ENCODE measurements at places on chromosomes 5 and 9. TPM values are rescaled to one million over a fixed set of nuclear protein-coding genes. Genes with fewer than 3 reads are reported as not detected.

PRR7 gene
- 2.1 TPM for total RNA-seq

CER1 gene
- total RNA-seq = not detected

- no peak for DNase-seq
Measured at GRCh38 chr5:10838038-10838437, 77.0 kb upstream of the DAP start.

FREM1 gene
- total RNA-seq = 3.0 TPM

ZBTB34 gene
- total RNA-seq = 4.5 TPM

CARD6 gene
- total RNA-seq = 6.1 TPM

- DNase-seq = no peak
Measured at GRCh38 chr9:127569886-127570401, 42.1 kb upstream of the STXBP1 start.

ORM2 gene
- not detected for total RNA-seq

GRCh38 chr9:136791516-136792276 is 552 bp downstream of the TMEM141 start:
- peak; percentile 40 for DNase-seq
